ENCODE measurements at places on chromosomes 7 and 10.

GRCh38 chr10:74824900-74825370 lies 1.5 kb upstream of the KAT6B start:
- DNase-seq = peak; percentile 44

GRCh38 chr10:99233000-99233688 lies 2.5 kb downstream of the HPSE2 start:
- no peak for DNase-seq

GRCh38 chr10:103736044-103736443 lies 119.3 kb downstream of the SH3PXD2A start:
- no peak for DNase-seq

DNA sequence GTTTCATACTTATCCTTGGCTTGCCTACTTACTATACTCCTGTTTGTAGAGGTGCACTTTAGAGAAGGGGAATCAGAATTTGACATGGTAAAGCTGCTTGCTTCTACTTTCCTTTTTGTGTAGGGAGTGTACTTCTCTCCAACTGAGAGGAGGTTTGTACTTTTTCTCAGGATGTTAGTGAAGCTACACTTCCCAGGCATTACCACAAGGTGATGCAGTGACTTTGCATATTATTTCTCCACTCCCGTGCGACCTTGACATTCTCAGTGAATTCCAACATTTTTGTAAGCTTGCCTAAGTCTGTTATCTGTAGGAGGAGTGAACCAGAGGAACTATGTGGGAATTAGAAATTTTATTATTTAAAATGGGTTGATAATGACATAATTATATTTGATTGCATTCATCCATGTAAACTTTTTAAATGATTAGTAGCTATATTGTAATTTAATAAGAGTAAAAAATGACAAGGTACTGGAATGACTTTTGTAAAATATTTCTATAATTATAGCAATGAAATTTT lies 5.2 kb downstream of the TAX1BP1 start:
- peak; percentile 16 for DNase-seq

DNA sequence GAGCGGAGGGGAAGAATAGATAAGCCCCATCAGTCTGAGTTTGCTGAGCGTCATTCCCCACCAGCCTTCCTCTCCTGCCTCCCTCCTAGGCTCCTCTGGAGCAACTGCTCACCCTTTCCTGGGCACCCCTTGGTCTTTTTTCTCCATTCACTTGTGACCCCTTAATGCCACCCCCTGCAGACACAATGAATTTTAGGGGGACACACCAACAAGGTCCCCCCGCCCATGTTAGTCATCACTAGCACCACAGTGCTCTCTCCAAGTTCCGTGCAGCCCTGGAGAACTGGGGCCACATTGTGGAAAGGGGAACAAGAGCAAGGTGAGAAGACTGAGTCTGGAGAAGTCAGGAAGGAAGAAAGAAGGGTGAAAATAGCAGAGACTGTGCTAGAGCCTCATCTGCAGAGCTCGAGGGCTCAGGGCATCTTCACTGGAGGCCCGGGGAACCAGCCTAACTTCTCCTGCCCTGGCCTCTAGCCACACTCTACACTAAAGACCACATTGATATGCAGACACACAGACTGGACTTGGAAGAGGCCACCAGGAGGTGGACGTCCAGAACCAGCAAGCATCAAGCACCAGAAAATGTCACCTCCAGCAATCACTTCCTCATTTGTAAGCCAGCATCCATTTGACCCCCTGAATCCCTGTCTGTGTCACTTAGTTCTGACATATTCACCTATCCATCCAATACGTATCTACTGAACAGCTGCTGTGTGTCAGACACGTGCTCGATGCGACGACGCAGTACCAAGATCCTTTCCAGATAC lies 17.5 kb downstream of the RGR start:
- DNase-seq = no peak

GRCh38 chr7:137471128-137471527 lies 127.6 kb upstream of the PTN start:
- no peak for DNase-seq

DNA sequence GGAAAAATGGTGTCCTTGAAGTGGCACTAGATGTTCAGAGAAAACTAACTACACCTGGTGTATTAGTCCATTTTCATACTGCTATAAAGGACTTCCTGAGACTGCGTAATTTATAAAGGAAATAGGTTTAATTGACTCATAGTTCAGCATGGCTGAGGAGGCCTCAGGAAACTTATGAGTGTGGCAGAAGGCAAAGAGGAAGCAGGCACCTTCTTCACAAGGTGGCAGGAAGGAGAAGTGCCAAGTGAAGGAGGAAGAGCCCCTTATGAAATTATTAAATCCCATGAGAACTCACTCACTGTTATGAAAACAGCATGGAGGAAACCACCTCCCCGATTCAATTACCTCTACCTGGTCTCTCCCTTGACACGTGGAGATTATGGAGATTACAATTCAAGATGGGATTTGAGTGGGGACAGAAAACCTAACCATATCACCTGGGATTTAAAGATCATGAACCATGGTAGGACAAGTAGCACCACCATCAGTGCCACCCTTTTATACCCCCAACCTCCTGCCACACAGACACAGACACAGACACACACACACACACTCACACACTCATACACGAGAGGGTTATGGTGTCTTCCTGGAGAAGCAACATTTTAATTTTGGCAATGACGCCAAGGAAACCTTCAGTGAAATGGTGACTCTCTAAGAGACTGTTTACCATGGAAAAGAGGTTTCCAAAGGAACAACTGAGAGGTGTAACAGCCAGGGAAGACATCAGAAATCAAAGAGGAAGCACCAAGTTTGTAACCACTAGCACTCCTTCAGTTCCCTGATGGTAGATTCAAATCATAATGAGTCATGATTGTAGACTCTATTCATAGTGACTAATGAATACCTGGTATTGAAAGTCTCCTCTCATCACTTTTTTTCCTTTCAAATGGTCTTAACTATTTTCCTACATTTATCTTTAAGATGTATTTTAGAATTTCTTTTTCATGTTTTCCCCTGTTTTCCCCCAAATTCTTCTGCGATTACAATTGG lies 41.8 kb upstream of the WNT16 start:
- no peak for DNase-seq

GRCh38 chr7:90579181-90579688 lies 16.9 kb upstream of the CDK14 start:
- DNase-seq = no peak

DNA sequence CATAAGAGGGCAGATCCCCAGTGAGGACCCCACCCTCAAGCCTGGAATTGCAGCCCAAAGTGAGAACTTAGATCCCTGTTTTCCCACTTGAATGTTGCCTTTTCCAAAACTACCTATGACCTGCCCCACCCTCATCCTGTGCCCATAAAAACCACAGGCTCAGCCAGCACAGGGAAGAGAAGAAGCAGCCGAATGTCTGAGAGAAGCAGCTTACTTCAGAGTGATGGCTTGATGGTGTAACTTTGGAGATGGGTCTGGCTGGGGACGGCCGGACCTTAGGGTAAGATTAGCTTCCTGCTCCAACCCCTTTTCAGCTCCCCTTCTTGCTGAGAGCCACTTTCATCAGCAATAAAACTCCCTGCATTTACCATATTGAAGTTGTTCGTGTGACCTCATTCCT lies 5.7 kb downstream of the SLC25A40 start:
- no peak for DNase-seq

GRCh38 chr7:39349452-39350123 lies 216.6 kb upstream of the YAE1 start:
- DNase-seq = no peak

DNA sequence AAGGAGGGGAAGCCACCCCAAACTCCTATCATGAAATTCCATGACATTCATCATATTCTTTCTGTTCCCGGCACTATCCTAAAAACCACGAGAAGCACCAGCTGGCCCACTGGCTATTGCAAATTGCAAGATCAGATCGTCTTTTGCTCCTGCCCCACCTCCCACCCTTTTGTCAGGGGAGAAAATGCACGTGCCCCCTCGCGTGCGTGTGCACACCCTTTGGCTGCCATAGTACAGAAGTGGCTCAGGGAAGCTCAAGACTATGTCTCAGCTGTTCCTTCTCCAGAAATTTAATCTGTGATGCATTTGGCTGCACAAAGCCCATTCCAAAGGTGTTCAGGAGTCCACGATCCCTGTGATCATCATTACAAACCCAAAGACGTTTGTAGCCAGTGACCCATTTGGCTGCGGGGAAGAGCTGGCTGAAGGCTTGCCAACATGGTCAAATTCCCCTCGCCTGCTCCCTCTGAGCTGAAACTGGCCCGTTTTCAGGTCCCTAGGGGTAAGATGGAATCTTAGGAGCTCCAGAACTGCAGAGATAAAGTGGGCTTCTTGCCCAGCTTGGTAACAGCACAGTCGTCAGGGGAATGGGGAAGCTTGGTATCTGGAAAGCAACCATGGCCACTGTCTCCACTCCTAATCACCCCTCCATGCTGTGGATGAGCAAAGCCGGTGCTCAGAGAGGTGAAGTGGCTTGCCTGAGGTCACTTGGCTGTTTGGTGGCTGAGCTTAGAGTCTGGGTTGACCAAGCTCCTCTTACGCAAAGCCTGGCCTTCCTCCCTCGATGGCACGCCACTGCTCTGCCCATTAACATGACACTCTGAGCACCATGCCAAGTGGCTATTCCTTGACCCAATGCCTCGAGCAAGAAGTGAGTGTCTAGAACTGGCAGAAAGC lies 155.4 kb downstream of the NEURL1 start:
- DNase-seq = peak; percentile 45

GRCh38 chr7:152115021-152115718 lies 89.7 kb downstream of the GALNT11 start:
- DNase-seq = no peak

Measured in BE2C (cell line).